ENCODE measurements at places on chromosomes 12 and 14. TPM values are rescaled to one million over a fixed set of nuclear protein-coding genes. Genes with fewer than 3 reads are reported as not detected.
A peak's percentile ranks its signal among the peaks of the same experiment; 100 is the strongest.

The KRT8 gene
- total RNA-seq, result 259 TPM

- DNase-seq, result no peak
Observed at GRCh38 chr14:45057881-45058364, 26.0 kb upstream of the PRPF39 start.

GRCh38 chr14:49636866-49637265, 1.8 kb upstream of the DNAAF2 start:
- DNase-seq, result no peak

DNA sequence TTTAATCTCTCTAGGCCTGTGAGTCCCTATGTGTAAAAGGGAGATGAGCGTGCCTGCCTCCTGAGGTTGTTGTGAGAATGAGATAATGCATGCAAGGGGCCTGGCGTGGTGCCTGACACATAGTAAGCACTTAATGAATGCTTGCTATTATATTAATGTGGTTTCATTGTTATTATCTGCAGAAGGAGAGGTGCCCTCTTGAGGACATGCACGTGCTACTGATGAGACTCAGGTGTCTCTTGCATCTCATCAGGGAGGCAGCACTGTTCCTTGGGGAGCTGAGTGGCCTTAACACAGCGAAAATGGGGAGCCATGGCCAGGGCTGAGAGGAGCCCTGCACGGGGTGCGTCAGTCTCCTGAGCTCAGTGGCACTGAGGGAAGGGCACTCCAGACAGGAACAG, 29.9 kb upstream of the BCDIN3D start:
- peak; percentile 27 for DNase-seq

- DNase-seq, result no peak
Observed at GRCh38 chr14:92655419-92656201, 92.8 kb downstream of the LGMN start.

The HECTD1 gene
- 159 TPM for total RNA-seq

GRCh38 chr12:126419131-126419530, 1353.9 kb downstream of the AACS start:
- no peak for DNase-seq

GRCh38 chr14:25658988-25659387, 609.0 kb upstream of the STXBP6 start:
- no peak for DNase-seq
